DMS79 treated with DMSO at 0.1 percent for 48 hours (cell line): ENCODE measurements at places on chromosomes 12 and 14.

GRCh38 chr12:108975024-108975593 is 45.8 kb downstream of the SVOP start:
- DNase-seq, result no peak

DNA sequence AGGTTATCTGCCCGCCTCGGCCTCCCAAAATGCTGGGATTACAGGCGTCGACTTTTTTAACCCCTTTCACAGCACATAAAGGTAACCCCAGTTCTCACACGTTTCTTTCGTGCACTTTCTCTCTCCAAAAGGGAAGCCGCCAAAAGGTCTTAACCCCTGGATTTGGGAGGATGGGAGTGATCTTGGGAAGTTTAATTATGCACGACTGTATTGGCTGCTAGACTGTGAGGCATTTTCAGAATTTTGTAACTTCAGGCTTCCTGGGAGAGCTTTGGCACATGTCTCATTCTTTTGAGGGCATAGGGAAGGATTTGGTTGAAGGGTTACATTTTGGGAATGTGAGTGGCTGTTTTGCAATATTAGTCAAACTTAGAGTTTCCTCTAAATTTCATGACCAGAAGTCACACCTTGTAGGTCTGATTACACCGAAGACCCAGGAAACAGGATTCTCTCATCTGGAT is 1.4 kb upstream of the SMARCC2 start:
- peak; percentile 2 for DNase-seq

DNA sequence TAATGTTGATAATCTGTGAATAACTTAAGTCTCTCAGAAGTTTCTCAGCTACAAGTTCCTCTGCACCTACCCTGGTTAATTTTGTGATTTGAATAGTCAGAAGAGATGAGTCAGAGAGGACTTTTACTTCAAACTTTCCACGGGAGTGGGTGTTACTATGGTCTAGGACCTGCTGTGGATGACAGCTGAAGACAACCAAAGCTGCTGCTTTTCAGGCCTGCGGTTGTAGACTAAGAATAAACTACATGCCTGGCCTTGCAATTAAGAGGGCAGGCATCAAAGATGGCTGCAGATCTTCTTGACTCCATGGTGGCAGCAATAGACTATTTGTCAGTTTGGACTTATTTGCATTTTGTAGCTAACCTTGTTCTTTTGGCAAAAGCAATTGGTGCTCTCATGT is 227.1 kb upstream of the KRR1 start:
- DNase-seq, result no peak

DNA sequence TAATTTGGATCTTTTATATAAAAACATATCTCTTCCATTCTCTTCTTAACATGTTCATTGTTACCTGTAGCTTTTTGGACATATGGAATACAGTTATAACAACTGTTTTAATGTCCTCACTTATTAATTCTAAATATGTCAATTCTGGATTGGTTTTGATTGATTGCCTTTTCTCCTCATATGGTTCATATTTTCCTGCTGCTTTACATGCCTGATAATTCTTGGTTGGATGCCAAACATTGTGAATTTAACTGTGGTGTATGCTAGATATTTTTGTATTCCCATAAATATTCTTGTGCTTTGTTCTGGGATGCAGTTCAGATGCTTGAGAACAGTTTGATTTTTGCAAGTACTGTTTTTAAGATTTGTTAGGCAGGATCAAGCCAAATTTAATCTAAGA is 10.8 kb downstream of the C14orf132 start:
- no peak for DNase-seq

DNA sequence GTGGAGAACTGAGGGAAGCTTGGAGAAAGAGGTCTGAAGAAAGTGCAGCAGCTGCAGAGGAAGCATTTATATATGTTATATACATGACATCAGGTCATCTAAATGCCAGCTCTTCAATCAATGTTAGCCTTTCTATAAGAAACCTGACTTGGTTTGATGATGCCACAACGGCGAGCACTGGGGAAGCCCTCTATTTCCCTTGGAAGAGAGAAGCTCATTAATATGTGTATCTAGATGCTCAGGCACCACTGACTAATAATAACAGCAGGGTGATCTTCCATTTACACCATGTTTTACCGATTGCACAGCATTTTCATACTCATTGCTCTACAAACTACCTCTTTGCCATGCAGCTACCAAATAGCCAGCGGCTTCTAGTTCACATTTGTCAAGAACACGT is 811 bp downstream of the ACYP1 start:
- peak; percentile 55 for DNase-seq

DNA sequence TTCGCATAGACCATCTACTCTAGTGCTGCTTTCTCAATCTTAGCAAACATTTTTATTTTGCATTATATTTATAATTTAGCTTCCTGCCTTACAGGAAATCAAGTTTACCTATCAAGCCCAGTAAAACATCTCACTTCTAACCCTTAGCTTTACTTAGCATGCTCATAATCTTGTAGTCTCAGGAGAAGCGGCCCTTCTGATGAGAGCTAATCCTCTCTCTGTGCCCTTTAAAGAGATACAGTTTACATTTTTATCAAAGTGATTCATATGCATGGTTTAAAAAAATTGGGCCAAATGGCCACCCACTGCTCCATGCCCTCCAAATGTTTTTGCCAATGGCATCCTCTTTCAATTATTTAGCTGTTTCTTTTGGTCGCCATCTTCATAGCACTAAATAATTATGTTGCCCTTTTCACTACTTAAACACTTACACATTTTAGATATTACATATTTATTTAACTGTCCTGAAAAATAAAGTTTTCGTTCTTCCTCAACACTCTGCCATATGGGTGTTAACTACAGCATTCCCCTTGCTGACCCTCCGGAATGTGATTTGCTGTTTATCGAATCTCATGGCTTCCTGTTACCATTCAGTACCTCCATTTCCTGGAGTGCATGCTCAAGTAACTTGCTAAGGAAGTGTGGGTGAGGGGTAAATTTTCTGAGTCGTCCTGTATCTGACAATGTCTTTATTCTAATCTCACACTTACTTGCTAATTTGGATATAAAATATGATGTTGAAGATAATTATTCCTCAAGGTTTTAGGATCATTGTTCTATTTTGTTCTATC is 29.3 kb downstream of the YLPM1 start:
- DNase-seq, result no peak

- no peak for DNase-seq
These were observed 535.4 kb downstream of the RPS29 start for GRCh38 chr14:49050822-49051221.

DNA sequence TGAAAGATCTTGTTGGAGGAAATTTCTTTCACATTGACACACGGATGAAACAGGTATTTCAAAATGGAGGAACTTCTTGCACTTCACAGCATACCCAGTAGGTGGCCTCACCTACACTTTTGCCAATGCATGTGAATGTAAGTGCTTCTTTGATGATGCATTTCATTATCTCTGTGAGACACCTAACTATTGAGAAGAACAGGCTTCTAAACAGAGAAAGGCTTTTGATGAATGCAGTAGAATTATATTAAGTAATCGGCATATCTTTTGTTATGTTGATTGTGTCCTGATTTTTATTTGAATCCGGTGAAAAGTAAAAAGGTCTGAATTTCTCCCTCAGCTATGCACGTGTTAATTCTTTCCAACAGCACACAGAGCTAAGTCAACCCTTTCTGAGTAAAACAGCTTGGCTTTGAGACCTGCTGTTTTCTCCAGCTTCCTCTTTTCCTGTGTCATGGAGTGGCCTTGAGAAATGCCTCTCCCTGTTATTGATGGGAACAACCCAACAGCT is 399.0 kb downstream of the NAV3 start:
- no peak for DNase-seq

DNA sequence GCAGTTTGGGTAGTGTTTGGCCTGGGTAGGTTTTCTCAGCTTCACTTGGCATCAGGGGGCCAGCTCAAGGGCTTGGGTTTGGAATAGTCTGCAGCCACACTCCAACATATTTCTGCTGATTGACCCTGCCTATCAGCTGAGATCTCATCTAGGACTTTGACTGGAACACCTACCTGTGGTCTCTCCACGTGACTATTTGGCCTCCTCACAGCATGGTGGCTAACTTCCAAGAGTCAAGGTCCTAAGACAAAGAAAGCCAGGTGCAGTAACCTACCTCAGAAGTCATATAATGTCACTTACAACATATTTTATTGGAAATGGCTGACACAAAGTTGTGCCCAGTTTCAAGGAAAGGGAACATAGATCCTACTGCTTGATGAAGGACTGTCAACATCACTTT is 481.0 kb downstream of the EGLN3 start:
- no peak for DNase-seq

DNA sequence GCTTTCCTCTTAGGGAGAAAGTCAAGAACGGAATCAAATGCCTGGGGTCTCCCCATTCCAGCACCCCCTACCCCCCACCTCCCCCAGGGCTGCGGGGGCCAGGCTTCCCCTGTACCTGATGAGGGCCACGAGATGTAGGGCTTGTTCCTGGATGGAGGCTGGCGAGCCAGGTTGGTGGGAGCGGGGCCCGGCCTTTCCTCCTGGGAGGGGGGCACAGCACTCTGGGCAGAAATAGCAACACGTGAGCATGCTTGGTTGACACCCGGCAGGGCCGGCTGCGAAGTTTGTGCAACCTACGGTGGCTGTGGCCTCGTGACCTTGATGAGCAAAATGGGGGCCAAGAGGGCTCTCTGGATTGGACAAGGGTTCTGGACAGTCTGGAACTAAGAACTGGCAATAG is 15.7 kb downstream of the AMN start:
- DNase-seq, result no peak

GRCh38 chr14:52119030-52119429 is 50.2 kb upstream of the NID2 start:
- no peak for DNase-seq

- no peak for DNase-seq
These were observed at the start of gene OR2AP1 for GRCh38 chr12:55572168-55572567. Gene OR2AP1, plus strand, starts transcription at chr12:55572468. Its CDS starts 1,947 bp downstream, at chr12:55574415.

GRCh38 chr12:16074894-16075293 is 163.8 kb downstream of the DERA start:
- DNase-seq, result no peak

DNA sequence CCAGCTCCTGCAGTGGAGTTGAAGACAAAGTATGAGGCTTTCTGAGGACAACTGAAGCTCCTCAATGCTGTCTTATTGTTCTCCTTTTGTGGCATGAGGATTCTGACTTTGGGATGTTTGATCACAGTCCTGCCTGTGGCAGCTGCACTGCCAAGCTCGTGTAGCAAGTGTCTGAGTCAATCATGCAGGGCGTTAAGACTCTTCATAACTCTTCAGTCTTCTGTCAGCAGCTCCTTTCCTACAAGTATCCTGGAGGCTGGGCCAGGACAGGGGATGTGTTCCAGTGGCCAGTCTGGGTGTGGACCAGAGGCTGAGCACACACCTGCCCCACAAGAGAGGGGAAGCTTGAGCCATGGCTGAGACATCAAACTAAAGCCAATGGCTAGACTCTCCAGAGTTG is 94.3 kb downstream of the PELI2 start:
- DNase-seq, result peak; percentile 88

DNA sequence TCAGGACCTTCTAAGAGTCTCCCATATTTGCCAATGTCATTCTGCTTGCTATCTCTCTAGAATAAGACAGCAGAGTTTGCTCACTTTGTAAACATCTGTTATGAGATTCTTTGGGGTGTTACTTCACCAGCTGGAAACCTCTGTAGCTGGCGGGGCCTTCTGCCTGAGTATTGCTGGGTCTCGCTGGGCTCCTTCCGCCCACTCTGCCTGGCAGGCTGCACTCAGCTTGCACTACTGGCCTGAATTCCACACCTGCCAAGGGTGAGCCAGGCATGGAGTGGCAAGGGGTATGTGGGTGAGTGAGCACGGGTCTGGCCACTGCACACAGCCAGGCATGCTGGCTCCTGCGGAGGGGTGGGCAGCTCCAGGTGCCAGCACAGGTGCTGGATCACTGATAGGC is 267.3 kb upstream of the PDE3A start:
- no peak for DNase-seq

DNA sequence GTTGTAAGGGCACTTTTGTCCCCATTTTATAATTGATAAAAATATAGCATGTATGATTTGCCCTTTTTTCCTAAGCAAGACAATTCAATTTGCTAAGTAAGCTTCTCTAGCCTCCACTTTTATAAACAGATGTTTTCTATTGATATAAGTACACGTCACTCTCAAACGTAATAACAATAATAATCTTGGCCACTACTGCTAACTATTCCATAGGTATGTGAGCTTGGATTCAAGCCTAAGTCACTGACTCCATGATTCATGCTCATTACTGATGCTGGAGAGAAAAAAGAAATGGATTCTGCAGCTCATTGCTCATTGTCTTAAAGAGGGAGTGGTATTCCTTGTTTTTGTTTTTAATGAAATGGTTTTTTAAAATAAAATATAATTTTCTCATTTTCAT is 661.0 kb downstream of the GALC start:
- DNase-seq, result no peak
